ENCODE measurements at places on chromosomes 1 and 21. TPM values are rescaled to one million over a fixed set of nuclear protein-coding genes. Genes with fewer than 3 reads are reported as not detected.
A peak's percentile ranks its signal among the peaks of the same experiment; 100 is the strongest.

Gene PFKFB2
- total RNA-seq, result 41.5 TPM

DNA sequence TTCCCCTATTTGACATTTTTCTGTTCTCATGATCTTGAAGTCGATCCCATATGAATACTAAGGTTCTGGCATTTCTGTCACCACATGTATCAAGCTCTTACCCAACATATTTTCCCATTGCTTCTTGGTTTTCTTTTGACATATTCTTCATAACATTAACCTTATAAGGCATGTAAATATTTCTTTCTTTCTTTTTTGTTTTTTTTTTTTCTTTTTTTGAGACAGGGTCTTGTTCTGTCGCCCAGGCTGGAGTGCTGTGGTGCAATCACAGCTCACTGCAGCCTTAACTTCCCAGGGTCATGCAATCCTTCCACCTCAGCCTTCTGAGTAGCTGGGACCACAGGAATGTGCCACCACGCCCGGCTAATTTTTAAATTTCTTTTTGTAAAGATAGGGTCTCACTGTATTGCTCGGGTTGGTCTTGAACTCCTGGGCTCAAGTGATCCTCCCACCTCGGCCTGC lies 33.1 kb upstream of the ERRFI1 start:
- peak overlapping the region; percentile 60 for H3K27ac ChIP-seq
- no peak overlapping the region for H3K4me3 ChIP-seq
- no peaks in the 10 kb centered on the region for H3K36me3 ChIP-seq
- peaks cover 27% of the 10 kb centered on the region for H3K4me1 ChIP-seq
- DNase-seq, result no peak

GRCh38 chr1:39670689-39671088 lies 1.2 kb downstream of the NT5C1A start:
- no peak overlapping the region for H3K4me3 ChIP-seq
- peaks cover 37% of the 10 kb centered on the region for H3K27me3 ChIP-seq
- DNase-seq, result no peak
- no peaks in the 10 kb centered on the region for H3K36me3 ChIP-seq

Gene HSPB7
- total RNA-seq, result 4.9 TPM

Gene SLC35A3
- total RNA-seq, result 30.6 TPM

Gene CLEC20A
- total RNA-seq, result not detected

GRCh38 chr1:64686828-64687724 lies 57.8 kb upstream of the RAVER2 start:
- H3K4me1 ChIP-seq, result peaks cover 20% of the 10 kb centered on the region
- H3K27ac ChIP-seq, result no peak overlapping the region
- peaks cover 17% of the 10 kb centered on the region for H3K36me3 ChIP-seq
- DNase-seq, result no peak
- H3K4me3 ChIP-seq, result no peak overlapping the region

- H3K4me1 ChIP-seq, result no peaks in the 10 kb centered on the region
- H3K4me3 ChIP-seq, result no peak overlapping the region
- H3K27ac ChIP-seq, result no peak overlapping the region
Observed at GRCh38 chr21:30146558-30147282, 19.9 kb downstream of the CLDN17 start.

GRCh38 chr1:71049951-71050598 lies 2.5 kb upstream of the PTGER3 start:
- DNase-seq, result no peak
- no peak overlapping the region for H3K27ac ChIP-seq
- no peaks in the 10 kb centered on the region for H3K36me3 ChIP-seq

- no peak overlapping the region for H3K27ac ChIP-seq
- no peaks in the 10 kb centered on the region for H3K27me3 ChIP-seq
- no peak for DNase-seq
- no peak overlapping the region for H3K4me3 ChIP-seq
- peaks cover 12% of the 10 kb centered on the region for H3K4me1 ChIP-seq
Observed at GRCh38 chr1:1081311-1082238, 7.5 kb upstream of the RNF223 start.

GRCh38 chr21:38498057-38498833 lies at the start of gene ERG:
TSS of gene ERG (minus strand) at chr21:38498477. CDS start at chr21:38498380, 97 bp downstream.
- no peaks in the 10 kb centered on the region for H3K27me3 ChIP-seq
- DNase-seq, result no peak
- H3K27ac ChIP-seq, result peak within 1 kb of the TSS; percentile 82
- peaks cover 7% of the 10 kb centered on the region for H3K4me1 ChIP-seq
- H3K36me3 ChIP-seq, result no peaks in the 10 kb centered on the region

DNA sequence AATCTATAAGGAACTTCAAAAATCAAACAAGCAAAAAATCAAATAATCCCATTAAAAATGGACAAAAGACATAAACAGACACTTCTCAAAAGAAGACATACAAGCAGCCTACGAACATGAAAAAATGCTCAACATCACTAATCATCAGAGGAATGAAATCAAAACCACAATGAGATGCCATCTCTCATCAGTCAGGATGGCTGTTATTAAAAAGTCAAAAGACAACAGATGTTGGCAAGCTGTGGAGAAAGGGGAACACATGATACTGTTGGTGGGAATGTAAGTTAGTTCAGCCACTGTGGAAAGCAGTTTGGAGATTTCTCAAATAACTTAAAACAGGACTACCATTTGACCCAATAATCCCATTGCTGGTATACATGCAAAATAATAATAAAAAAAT lies 226.4 kb downstream of the S1PR1 start:
- no peaks in the 10 kb centered on the region for H3K36me3 ChIP-seq
- H3K4me3 ChIP-seq, result no peak overlapping the region
- no peaks in the 10 kb centered on the region for H3K4me1 ChIP-seq
- no peak overlapping the region for H3K27ac ChIP-seq

DNA sequence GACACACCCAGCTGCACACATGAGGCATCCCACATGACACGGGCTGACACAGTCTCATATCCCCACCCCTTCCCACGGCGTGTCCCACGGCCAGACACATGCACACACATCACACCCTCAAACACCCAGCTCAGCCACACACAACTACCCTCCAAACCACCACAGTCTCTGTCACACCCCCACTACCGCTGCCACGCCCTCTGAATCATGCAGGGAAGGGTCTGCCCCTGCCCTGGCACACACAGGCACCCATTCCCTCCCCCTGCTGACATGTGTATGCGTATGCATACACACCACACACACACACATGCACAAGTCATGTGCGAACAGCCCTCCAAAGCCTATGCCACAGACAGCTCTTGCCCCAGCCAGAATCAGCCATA lies 22.6 kb downstream of the PODN start:
- H3K36me3 ChIP-seq, result no peaks in the 10 kb centered on the region
- DNase-seq, result no peak
- H3K27me3 ChIP-seq, result no peaks in the 10 kb centered on the region
- no peak overlapping the region for H3K4me3 ChIP-seq

DNA sequence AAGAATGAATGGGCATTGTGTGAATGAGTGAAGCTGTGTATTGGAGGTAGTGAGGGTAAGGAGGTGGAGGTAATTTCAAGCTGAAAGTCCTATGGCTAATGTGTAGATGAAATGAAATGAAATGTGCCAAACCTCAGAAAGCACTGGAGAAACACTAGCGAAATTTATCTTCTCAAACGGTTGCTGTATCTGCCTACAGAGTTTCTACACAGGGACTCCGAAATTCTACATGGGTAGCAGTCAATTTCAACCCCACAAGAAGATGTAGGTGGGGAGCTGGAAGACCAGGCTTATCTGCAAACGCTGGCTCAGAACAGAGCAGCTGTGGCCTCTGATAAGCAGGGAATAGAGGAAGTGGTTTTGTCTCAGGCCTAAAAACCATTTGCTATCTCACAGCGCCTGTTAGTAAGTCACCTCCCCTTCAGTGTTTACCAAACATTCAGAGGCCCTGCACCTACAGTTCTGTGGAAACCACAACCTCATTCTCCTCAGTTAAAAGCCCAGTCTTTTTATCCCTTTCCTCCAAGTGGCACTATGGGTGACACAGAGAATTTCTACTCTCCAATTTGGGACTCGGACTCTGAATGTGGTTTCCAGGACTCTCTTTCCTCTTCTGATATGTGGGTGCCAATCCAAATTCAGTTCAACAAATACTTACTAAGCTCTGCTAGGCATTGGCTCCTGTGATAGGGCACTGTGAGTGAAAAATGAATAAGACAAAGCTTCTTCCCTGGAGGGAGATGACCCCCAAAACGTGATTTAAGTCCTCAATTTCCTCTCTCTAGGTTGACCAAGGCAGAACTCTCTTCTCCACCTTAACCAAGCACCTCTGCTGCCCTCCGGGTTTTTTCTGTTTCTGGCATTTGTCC lies 17.2 kb upstream of the SLAMF6 start:
- H3K36me3 ChIP-seq, result no peaks in the 10 kb centered on the region
- H3K27me3 ChIP-seq, result no peaks in the 10 kb centered on the region
- peaks cover 30% of the 10 kb centered on the region for H3K4me1 ChIP-seq
- peak overlapping the region; percentile 53 for H3K27ac ChIP-seq
- DNase-seq, result no peak

Gene AXDND1
- 0.59 TPM for total RNA-seq

Gene CFAP57
- total RNA-seq, result 4.1 TPM

- H3K27me3 ChIP-seq, result no peaks in the 10 kb centered on the region
- H3K4me1 ChIP-seq, result no peaks in the 10 kb centered on the region
- peaks cover 16% of the 10 kb centered on the region for H3K36me3 ChIP-seq
- no peak overlapping the region for H3K27ac ChIP-seq
- DNase-seq, result no peak
- H3K4me3 ChIP-seq, result no peak overlapping the region
Observed at GRCh38 chr1:227161470-227161869, 156.8 kb downstream of the CDC42BPA start.

GRCh38 chr1:157272264-157272663 lies 134.1 kb upstream of the ETV3 start:
- H3K27ac ChIP-seq, result no peak overlapping the region
- H3K4me1 ChIP-seq, result no peaks in the 10 kb centered on the region
- H3K36me3 ChIP-seq, result no peaks in the 10 kb centered on the region
- no peak overlapping the region for H3K4me3 ChIP-seq

GRCh38 chr21:32469628-32470027 lies 57.1 kb downstream of the EVA1C start:
- H3K4me3 ChIP-seq, result no peak overlapping the region
- H3K4me1 ChIP-seq, result peaks cover 6% of the 10 kb centered on the region
- DNase-seq, result no peak

Gene CRNN
- not detected for total RNA-seq

DNA sequence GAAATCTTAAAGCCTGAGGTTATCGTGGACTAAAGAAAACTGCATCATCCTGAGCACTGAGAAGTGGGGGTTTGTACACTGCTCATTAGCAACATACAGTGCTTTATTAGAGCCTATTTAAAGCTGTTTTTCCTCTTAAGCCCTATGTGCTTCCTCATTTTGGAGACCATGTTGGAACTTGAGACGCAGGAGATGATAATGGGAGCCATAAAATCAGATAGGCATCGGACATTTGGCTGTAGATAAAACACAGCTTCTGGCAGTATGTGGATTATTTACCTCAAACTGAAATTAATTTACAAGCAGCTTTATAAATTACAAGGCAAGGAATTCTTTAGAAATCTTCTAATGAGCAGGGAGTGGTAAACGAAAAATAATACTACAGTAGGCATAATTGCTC lies 147.7 kb upstream of the IVNS1ABP start:
- no peaks in the 10 kb centered on the region for H3K4me1 ChIP-seq
- H3K27me3 ChIP-seq, result no peaks in the 10 kb centered on the region
- no peak overlapping the region for H3K27ac ChIP-seq
- H3K4me3 ChIP-seq, result no peak overlapping the region
- no peak for DNase-seq

DNA sequence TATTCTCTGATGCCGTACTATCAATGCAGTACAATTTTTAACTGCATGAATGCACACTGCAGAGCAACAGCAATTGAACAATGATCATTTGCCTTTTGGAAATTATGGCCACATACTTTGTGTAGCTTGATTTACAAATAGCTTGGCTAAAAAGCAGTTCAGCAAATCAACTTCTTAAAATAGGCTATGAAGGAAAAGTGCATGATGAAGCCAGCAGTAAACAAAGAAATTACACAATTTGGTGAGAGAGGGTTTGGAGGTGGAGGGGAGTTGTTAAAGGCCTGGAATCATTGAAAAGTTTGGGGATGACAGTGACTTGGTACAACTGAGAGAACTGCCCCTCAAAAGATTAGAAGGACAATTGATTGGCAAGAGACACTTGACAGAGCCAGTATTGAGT lies 6.5 kb downstream of the PIGM start:
- H3K27me3 ChIP-seq, result no peaks in the 10 kb centered on the region
- no peak for DNase-seq
- no peaks in the 10 kb centered on the region for H3K36me3 ChIP-seq
- H3K4me3 ChIP-seq, result no peak overlapping the region

DNA sequence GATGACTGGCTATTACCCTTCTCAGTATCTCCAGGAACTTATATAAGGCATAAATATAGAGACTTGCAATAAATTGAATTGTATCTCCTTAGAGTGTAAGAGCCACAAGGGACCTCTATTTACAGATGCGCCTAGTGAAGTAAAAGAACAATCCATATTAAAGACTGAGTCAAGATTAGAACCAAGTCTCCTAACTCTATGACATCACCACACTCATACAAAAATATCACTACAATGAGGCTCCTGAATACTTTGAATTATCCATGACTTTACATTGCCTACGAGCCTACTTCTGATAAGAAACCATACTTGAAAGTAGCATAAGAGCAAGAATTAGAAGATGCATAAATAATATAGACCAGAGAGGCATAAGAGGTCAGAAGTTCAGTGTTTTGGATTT lies 18.8 kb downstream of the DPYD start:
- no peak overlapping the region for H3K4me3 ChIP-seq
- H3K4me1 ChIP-seq, result peaks cover 65% of the 10 kb centered on the region
- DNase-seq, result no peak
- no peak overlapping the region for H3K27ac ChIP-seq

DNA sequence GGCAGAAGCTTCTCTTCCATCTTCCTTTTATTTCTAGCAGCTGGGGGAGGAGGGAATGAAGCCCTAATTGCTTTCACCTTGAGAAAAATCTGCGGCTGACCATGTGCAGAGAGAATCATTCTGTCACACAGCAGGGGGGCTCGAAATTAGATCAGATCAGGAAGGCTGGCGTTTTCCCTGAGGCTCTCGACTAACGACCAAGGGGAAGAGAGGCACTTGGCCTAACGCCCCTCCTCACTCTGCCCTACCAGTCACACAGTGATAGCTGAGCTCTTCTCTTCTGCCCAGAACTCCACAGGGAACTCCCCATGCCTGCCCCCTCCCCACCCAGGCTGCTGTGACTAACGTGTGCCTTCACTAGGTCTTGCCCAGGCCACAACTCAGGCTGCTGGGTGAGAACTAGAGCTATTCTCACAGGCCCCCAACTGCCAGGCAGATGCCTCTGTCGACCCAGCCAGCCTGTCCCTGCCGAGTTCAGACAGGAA lies 26.5 kb upstream of the KHDRBS1 start:
- no peak overlapping the region for H3K27ac ChIP-seq
- no peaks in the 10 kb centered on the region for H3K36me3 ChIP-seq
- H3K4me3 ChIP-seq, result no peak overlapping the region
- no peak for DNase-seq
- no peaks in the 10 kb centered on the region for H3K27me3 ChIP-seq

Gene TIAM1
- 45.5 TPM for total RNA-seq

Gene PAX7
- total RNA-seq, result not detected

- no peaks in the 10 kb centered on the region for H3K4me1 ChIP-seq
- H3K4me3 ChIP-seq, result no peak overlapping the region
- H3K27me3 ChIP-seq, result no peaks in the 10 kb centered on the region
- no peak for DNase-seq
- no peak overlapping the region for H3K27ac ChIP-seq
Observed at GRCh38 chr1:213103377-213104306, 52.6 kb downstream of the RPS6KC1 start.

Gene PLA2G2C
- not detected for total RNA-seq

GRCh38 chr1:43853161-43853921 lies 80.3 kb upstream of the ARTN start:
- H3K4me1 ChIP-seq, result peaks cover 25% of the 10 kb centered on the region
- H3K4me3 ChIP-seq, result no peak overlapping the region
- no peaks in the 10 kb centered on the region for H3K27me3 ChIP-seq
- peak; percentile 83 for DNase-seq

Measured in lower lobe of right lung (tissue), 2 donors.